ENCODE measurements at places on chromosomes 7 and 10.

DNA sequence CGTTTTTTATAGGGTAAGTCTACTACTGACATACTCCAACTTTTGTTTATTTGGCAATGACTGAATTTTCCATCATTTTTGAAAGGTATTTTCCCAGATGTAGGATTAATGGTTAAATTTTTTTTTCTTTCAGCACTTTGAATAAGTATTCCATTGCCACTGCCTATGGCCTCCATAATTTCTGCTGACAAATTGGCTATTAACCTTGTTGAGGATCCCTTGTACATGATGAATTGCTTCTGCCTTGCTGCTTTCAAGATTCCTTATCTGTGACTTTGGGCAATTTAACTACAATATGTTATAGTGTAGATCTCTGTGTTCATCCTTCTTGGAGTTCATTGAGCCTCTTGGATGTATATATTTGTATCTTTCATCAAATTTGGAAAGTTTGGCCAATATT lies 21.6 kb upstream of the VWDE start:
- no peak for DNase-seq

DNA sequence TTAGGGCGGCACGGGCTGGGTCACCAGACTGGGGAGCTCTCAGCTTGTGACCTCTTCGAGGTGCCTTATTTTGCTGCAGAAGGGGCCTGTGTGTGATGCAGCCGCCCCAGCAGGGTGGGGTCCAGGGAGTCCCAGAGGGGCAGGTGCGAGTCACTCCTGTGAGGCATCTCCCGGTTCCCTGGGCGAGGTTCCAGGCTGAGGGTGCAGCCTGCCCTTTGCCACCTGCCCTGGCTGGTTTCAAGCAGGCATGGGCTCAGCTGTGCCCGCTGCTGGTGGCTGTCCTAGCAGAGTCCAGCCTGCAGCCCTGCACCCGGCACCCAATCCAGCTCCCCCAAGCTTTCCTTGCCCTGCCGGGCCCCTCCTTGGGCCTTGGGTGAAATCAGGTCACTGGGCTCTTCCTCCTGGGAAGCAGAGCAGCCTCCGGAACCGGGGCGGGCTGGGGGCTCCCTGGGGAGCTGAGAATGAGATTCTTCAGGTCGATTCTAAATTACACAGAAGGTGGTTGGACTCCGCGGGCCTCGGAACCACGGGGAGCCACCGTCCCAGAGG lies 64.8 kb downstream of the PWWP2B start:
- DNase-seq = no peak

- DNase-seq = no peak
These were observed 552.4 kb downstream of the PHTF2 start for GRCh38 chr7:78350926-78351325.

GRCh38 chr10:7409732-7410168 lies 1.1 kb downstream of the SFMBT2 start:
- DNase-seq = no peak

DNA sequence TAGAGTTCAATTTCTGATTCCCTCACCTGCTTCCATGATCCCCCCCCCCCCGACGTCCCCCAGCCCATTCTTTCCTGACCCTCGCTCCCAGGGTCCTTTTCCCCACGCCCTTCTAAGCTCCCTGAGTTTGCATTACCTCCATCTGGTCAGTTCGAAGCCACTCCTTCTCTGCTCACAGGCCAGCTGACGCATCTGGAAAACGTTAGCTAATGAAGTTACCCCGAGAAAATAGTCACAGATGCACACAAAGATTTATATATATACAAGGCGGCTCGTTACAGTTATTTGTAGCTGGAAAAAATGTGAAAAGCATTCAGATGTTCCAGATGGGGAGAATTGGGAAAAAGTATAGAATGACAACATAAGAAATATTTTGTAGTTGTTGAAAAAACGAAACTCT lies 630.0 kb upstream of the FOXK1 start:
- DNase-seq = no peak

GRCh38 chr7:98956937-98957336 lies 78.6 kb downstream of the TRRAP start:
- no peak for DNase-seq

GRCh38 chr10:50613150-50613549 lies 10.6 kb downstream of the SGMS1 start:
- DNase-seq = no peak

- no peak for DNase-seq
These were observed 83.8 kb upstream of the TMEM168 start for GRCh38 chr7:112873831-112874553.

GRCh38 chr10:128808921-128809440 lies 658.1 kb upstream of the MGMT start:
- no peak for DNase-seq

DNA sequence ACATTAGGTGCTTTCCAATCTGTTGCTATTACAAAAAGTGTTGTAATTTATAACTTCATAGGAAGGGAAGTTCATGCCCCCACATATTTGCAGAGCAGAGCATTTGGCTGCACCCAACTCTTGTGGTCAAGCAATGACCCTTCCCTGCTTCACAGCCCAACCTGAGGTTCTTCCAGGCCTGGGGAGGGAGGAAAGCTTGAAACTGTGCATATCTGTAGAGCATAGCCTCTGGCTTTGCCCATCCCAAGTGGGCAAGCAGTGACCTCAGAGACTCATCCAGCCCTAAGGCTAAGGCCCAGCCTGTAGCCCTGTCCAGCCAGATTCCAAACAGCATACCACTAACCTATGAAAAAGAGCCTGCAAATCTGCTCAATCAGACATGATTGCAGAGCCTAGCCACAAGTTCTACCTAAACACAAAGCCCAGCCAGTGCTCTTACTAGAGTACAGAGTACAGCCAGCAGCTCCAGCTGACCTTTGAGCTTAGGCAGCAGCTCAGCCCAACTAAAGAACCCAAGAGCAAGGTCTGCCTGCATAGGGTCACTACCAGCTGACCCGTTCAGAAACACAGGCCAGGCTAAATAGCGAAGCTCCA lies 14.4 kb upstream of the GSTK1 start:
- DNase-seq = no peak

DNA sequence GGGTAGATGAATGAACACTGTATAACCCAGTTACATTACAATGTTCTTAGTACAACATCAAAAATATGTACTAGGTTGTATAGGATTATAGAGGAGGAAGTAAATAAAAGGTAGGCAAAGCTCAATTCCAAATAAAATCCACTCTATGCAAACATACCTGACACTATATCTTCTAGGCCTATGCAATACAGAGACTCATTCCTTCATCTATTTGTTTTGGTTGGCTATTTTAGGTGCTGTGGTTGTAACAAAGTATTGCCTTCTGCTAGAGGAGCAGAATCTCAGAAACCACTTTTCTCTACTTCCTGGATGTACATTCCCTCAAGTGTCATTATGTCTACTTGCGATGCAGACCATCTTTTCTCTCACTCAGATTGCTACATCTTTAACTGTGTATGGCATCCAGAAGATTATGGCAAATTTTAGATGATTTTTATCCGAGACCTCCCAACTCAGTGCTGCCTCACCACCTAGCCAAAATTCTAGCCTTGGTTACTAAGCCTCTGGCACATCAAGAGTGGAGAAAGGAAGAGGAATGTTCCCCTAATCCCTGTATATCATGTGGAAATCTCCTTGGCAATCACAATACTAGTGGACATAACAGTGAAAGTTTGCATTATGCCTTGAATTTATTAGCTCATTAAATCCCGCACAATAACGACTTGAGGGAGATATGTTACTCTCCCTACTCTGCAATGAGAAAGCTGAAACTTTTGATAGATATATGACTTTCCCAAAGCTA lies 5.5 kb upstream of the TFPI2 start:
- no peak for DNase-seq

DNA sequence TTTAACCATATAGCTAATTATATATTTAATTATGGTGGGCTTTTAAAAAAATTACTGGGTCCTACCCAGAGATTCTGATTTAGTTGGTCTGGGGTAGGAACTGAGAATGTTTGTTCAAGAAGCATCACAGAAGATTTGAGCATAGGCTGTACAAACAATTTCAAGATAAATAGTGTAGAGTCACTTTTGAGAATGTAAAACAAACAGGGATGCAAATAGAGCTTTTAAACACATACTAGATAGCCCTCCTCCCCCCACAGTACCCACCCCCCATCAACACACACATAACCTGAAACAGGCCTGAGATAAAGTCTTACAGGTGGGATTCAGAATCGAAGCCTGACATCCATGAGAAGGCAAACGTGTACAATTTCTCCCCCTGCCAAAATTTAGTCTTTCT lies 15.6 kb upstream of the REEP3 start:
- DNase-seq = no peak

DNA sequence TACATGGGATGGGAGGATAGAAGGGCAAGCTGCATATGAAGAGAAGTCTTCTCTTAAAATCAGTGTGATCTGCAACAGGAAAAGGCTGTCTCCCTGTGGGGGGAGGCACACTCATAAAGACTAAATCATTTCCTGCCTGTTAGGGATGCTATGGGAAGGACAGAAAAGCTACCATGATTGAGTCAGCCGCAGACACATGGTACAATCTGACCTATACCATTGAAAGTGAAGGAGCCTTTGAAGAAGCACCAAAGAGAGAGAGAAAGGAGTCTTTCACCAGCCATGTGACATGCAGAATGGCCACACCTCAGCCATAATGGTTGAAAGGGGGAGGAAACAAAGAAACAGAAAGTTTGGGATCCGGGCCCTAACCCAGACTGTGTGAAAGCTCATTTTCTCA lies 29.1 kb downstream of the NUDCD3 start:
- no peak for DNase-seq

- no peak for DNase-seq
These were observed 663 bp downstream of the VPS37D start for GRCh38 chr7:73668103-73668885.

DNA sequence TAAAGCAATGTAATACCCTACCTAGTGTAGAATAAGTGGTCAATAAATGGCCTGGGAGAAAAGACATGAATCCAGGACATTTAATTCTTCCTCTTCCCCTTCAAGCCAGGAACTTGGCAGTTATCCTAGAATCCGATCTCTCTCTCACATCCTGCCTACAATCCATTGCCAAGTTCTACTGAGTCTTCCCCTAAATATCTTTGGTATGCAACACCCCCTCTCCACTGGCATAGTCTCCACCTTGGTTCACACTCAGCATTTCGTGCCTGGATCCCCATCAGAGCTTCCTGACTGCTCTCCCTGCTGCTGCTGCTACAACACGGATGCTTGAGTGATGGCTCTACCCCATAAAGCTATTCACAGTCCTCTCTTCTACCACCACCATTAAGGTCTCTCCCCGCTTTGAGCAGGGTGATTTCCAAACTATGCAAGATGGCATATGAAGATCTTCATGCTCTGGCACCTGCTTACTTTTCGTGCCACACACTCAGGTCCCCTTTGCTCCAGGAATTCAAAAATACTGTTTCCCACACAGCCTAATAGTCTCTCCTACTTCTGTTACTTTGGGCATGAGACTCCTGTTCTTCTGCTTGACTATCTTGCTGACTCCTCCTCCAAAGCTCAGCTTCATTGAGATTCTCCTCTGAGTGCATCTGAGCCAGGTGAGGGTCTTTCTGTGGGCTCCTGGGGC lies 4.8 kb downstream of the ANK3 start:
- peak; percentile 96 for DNase-seq

GRCh38 chr7:30804078-30804661 lies 33.0 kb downstream of the MINDY4 start:
- DNase-seq = peak; percentile 83

DNA sequence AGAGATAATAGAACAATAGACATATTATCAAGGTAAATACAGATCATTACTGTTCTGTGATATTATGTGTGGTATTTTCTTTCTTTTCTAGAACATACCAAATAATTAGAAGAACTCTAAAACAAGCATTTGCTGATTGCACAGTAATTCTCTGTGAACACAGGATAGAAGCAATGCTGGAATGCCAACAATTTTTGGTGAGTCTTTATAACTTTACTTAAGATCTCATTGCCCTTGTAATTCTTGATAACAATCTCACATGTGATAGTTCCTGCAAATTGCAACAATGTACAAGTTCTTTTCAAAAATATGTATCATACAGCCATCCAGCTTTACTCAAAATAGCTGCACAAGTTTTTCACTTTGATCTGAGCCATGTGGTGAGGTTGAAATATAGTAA lies 185.5 kb downstream of the CFTR start:
- no peak for DNase-seq

DNA sequence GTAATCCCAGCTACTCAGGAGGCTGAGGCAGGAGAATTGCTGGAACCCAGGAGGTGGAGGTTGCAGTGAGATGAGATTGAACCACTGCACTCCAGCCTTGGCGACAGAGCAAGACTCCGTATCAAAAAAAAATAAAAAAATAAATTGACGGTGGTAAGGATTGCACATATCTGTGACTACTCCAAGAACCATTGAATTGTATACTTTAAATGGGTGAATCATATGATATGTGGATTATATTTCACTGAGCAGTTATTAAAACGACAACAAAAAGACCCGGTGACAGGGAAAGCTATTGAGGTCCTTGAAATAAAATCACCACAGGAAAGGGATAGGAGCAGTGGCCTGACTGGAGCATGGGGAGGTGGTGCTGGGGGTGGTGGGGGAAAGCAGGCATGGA lies 31.2 kb upstream of the COMTD1 start:
- no peak for DNase-seq

DNA sequence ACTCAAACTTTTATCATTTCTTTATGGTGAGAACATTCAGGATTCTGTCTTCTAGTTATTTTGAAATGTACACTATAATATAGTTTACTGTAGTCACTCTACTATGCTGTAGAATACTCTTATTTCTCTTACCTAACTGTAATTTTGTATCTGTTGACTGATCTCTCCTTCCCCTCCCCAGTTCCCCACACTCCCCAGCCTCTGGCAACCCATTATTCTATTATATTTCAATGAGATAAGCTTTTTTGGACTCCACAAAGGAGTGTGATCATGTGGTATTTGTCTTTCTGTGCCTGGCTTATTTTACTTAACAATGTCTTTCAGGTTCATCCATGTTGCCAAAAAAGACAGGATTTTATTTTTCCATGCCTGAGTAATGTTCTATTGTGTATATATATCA lies 71.4 kb upstream of the DYNC1I1 start:
- DNase-seq = no peak

DNA sequence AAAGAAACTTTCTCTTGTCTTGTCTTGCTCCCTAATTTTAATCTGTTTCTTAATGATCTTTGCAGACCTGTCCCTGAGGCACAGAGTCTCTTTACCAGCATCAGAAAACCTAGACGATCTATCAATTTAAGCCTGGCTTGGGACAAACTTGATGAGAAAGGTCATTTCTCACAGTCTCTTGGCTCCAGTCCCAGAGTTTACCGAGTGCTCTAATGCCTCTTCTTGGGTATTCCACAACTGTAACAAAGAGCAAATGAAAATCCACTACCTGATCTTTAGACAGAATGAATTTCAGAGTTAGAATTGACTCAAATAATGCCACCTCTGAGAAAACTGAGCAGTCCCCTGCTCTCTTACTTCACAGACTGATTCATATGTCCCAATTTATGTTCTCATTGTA lies 106.4 kb upstream of the DNAJB12 start:
- DNase-seq = no peak

GRCh38 chr10:65968871-65969270 lies 957.0 kb upstream of the LRRTM3 start:
- DNase-seq = no peak

- DNase-seq = no peak
These were observed 13.8 kb upstream of the CLIP2 start for GRCh38 chr7:74275401-74275881.
